Calu3 (cell line): ENCODE measurements at places on chromosomes 4 and X. TPM values are rescaled to one million over a fixed set of nuclear protein-coding genes. Genes with fewer than 3 reads are reported as not detected.
A peak's percentile ranks its signal among the peaks of the same experiment; 100 is the strongest.

DNA sequence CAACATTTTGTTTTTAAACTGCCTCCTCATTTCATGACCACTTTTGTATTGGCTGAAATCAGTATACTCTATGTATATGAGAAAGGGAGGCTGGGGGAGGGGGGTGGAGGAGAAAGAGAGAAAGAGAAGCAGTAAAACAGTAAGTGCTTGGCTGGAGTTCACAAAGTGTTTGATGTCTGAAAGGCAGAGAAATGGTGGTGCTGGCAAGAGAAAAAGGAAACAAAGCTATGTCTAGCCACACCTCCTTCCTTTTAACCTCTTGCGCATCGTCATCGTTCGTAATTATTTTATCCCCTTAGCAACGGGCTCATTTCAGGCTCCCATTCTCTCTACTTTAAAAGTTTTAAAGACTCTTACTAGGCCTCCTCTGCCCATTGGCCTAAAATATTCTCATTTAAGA lies 25.6 kb downstream of the RPA4 start:
- no peak for DNase-seq

- no peak for DNase-seq
These were observed 74.8 kb downstream of the FREM3 start for GRCh38 chr4:143625632-143626031.

GRCh38 chr4:151158979-151159378 lies 59.6 kb downstream of the RPS3A start:
- DNase-seq = no peak

DNA sequence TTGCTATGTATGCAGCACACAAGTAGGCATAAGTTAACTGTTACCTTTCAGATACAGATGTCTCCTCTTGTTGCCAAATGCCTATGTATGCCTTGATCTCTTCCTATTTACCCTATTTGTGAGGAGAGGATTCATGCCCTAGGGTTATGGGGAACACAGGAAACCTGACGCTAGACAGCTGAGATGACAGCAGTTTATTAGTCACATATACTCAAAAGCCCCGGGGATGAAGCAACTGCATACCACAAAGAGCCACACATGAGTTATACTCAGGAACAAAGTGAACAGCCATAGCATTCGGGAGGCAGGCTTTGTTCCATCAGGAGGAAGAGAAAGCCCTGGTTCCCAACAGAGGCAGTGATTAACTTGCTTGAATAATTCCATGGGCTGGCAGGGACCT lies 1011.7 kb upstream of the PCDH7 start:
- DNase-seq = no peak

GRCh38 chr4:185237175-185237574 lies 27.8 kb downstream of the SNX25 start:
- DNase-seq = no peak

- DNase-seq = no peak
These were observed 67.0 kb upstream of the MSX1 start for GRCh38 chr4:4792466-4792865.

DNA sequence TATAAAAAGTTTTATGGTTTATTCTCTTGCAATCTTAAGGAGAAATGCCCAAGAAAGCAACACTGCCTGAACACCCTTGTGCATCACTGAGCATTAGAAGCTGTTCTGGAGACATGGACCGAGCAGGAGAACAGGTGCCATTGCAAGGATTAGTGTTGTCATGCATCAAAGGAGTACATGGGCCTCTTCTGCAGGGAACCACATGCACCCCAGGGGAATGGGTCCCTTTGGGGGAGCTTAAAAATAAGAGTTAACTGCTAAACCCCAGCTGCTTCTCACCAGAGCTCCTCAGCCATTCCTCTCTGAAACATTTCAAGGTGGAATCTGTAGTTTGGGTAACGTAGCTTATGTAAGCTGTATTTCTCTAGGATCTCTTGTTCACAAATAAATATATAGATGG lies 353.0 kb upstream of the SLC7A11 start:
- DNase-seq = no peak

DNA sequence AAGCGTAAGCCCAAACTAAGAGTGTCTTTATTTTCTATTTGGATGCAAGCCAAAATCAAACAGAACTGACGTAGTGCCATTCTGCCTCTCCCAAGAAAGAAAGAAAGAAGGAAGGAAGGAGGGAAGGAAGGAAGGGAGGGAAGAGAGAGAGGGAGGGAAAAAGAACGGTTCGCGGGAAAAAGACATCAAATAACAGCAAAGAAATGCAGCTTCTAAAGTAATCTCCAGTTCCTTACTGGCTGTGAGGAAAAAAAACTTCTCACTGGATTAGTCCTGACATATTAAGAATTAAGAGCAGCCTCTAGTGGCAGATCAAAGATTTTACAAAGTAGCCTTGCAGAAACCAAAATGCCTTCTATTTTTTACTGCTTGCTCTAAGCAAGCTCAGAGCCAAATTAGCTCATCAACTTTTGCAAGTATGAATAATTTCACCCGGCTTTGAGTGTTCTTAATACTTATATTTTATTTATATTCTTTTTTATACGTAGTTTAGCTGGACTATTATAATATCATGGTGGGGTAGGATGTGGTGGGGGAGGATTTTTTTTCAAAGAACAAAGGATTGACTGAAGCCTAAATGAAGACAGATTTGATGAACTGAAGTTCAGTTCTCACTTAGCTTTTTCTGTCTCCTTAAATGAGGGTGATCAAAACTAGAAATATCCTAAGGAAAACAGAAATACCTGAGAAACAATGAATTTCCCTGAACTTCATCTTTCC lies 36.6 kb downstream of the PITX2 start:
- DNase-seq = no peak

DNA sequence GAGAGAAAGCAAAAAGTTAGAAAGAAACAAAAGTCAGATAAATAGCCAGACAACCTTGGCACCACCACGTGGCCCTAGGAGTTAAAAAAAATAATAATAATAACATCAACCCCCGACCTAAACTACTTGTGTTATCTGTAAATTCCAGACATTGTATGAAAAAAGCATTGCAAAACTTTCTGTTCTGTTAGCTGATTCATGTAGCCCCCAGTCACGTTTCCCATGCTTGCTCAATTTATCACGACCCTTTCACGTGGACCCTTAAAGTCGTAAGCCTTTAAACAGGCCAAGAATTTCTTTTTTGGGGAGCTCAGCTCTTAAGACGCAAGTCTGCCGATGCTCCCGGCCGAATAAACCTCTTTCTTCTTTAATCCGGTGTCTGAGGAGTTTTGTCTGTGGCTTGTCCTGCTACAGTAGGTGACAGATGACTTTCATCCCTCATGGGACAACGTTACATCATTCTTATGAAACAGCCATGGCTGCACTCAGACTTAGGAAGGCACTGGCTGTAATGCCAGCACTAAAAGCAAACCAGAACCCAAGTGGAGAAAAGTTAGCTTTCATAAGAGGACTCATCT lies 520 bp downstream of the ACOX3 start:
- DNase-seq = no peak

- DNase-seq = no peak
These were observed 231.4 kb downstream of the QDPR start for GRCh38 chr4:17280261-17281018.

- DNase-seq = peak; percentile 40
These were observed 9.6 kb upstream of the TMA16 start for GRCh38 chr4:163484906-163485305.

GRCh38 chr4:83561381-83561780 lies 25.5 kb downstream of the GPAT3 start:
- DNase-seq = peak; percentile 60

DNA sequence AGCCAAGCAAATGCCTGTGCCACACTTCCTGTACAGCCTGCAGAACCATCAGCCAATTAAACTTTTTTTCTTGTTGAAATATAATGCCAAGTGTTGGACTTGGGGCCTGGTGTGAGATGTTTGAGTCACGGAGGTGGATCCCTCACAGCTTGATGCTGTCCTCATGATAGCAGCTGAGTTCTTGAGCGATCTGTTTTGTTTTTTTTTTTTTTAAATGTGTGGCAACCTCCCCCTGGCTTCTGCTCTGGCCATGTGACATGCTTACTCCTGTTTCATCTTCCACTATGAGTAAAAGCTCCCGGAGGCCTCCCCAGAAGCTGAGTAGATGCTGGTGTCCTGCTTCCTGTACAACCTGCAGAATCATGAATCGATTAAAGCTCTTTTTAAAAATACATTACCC lies 973.3 kb upstream of the FTHL17 start:
- DNase-seq = no peak

- no peak for DNase-seq
These were observed 58.9 kb downstream of the DOCK11 start for GRCh38 chrX:118554511-118554910.

DNA sequence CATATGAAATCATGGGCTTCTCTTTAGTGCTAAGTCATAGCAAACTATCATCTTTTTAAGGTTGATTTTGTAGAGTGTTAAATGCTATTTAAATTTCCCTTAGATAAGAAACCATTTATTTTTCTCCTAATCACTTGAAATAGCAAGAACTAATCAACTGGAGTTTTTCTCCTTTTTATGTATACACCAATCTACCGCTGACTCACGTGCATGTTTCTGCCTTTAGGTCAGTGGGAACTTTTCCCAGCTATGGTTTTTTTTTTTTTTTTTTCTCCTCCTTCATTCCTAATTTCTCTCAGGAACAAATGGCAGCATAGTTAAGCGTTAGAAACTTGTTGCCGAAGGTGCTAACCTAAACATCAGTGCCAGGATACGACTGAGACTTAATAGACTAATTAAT lies 176.4 kb downstream of the BMPR1B start:
- no peak for DNase-seq

GRCh38 chrX:20685652-20686051 lies 418.9 kb upstream of the RPS6KA3 start:
- no peak for DNase-seq

- DNase-seq = no peak
These were observed 69.4 kb downstream of the HMGB2 start for GRCh38 chr4:173264684-173265185.

- DNase-seq = no peak
These were observed 43.5 kb upstream of the TMEM164 start for GRCh38 chrX:109959356-109959871.

Gene KLB
- total RNA-seq = 0.07 and 0.09 TPM in 2 replicates

Gene NXF3
- 0.27 TPM in 1 of 2 replicates, not detected in the other for total RNA-seq

Gene RPS3A
- 734 and 862 TPM in 2 replicates for total RNA-seq

Gene CT45A2
- not detected in 2 replicates for total RNA-seq

Gene ARX
- not detected in 2 replicates for total RNA-seq

Gene DUSP21
- not detected in 2 replicates for total RNA-seq

Gene ARSJ
- 12.5 and 13.3 TPM in 2 replicates for total RNA-seq

Gene CSAG2
- not detected in 2 replicates for total RNA-seq
